AG20443 (cell line): ENCODE measurements at places on chromosomes 5 and 9.
A peak's percentile ranks its signal among the peaks of the same experiment; 100 is the strongest.

DNA sequence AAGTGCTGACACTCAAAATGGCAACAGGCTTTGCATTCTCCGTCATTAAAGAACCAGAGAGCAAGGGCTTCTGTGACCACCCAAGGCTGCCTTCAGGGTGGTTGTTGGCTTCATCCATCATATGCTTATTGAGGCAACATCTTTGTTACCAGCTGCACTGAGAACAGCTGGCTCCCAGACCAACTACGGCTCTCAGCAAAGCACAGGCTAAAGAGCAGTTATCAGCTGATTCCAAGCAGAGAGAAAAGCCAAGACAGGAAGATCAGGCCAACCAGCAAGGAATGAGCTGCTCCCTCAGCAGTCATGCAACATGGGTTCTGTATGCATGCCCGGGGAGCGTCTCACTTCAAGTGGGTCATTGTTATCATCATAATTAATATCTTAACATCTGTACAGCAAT lies 358.9 kb downstream of the ACTL7B start:
- DNase-seq, result peak; percentile 39

GRCh38 chr9:113930390-113930783 lies 54.3 kb downstream of the ZNF618 start:
- DNase-seq, result no peak

DNA sequence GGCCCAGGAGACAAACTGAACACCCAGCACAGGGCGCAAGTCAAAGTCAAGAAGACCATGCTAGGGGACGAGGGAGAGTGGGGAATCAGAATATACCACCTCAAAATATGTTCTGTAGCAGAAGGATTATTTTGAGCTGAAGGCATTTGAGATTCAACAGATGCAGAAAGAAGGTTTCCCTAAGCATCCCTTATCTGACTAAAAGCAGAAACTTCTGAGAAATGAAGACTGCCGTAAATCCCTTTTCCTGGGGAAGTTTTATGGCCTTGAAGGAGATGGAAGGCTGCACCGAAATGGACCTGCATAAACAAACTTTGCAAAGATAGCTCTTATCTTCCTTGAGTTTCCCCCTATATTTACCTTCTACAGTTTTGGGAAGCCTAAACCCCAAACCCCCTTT lies 72.8 kb downstream of the PTTG1 start:
- no peak for DNase-seq

- DNase-seq, result no peak
Measured at GRCh38 chr5:56871777-56872176, 37.6 kb upstream of the SETD9 start.

GRCh38 chr5:163552536-163552935 lies 47.1 kb downstream of the MAT2B start:
- no peak for DNase-seq

GRCh38 chr5:90967851-90968250 lies 409.3 kb downstream of the ADGRV1 start:
- no peak for DNase-seq

- no peak for DNase-seq
Measured at GRCh38 chr9:129380961-129381401, 202.9 kb upstream of the IER5L start.

DNA sequence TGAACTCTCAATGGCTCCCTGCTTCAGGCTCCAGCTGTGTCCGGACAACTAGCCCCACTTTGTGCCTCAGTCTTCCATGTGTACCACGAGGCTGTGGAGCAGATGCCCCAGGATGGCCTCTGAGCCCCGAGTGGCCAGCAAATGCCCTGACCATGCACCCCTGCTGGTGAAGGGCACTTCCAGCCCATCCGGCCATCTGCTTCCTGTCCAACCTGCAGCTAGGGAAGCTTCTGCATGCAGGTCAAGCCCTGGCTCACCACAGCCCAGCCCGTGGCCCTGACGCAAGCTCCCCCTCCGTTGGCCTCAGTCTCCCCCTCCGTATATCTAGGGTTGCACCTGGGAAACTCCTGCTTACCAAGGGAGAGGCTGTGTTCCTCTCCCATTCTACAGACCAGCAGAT lies 4.8 kb downstream of the NINJ1 start:
- no peak for DNase-seq

DNA sequence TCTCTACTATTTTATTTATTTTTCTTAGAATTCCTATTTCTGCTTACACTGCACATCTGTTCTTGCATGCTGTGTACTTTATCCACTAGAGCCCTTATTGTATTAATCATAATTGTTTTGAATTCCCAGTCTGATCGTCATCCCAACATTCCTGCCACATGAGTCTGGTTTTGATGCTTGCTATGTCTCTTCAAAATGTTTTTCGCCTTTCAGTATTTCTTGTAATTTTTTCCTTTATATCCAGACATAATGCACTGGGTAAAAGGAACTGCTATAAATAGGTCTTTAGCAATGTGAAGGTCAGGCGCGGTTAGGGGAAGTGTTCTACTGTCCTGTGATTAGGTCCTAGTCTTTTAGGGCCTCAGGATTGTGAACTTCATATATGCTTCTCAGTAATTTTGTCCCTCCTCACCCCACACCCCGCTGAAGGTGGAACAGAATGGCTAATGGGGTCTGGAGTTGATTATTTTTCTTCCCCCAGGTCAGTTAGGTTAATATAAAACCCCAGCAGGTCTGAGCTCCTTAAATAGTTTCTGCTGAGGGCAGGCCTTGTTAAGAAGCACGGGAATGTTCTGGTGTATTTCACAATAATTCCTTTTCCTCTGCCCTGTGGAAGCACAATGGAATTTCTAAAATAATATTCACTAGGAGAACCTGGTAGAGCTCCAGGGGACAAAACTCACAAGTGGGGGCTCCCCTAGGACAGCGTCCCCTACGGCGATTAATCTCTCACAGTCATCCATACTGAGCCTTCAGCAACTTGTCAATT lies 146.6 kb upstream of the TUT7 start:
- DNase-seq, result peak; percentile 62

DNA sequence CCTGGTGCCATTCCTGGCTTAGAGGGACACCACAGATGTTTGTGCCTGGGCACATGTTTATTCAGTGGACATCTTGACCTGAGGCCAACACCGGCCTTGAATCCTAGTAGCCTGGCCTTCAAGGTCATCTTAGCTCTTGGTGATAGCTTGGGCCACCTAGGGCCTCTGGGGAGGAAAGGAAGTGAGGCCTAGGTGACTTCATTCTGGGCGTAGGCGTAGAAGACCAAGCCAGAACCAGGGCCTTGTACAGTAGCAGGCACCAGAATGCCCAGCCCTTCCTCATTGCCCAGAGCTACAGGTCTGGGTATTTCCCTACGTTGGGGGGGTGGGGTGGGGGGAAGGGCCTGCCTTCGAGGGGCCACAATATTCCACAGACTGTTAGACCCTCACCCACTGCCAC lies 33.8 kb downstream of the WNK2 start:
- no peak for DNase-seq

- DNase-seq, result no peak
Measured at GRCh38 chr5:55364537-55365055, 56.8 kb downstream of the MTREX start.

DNA sequence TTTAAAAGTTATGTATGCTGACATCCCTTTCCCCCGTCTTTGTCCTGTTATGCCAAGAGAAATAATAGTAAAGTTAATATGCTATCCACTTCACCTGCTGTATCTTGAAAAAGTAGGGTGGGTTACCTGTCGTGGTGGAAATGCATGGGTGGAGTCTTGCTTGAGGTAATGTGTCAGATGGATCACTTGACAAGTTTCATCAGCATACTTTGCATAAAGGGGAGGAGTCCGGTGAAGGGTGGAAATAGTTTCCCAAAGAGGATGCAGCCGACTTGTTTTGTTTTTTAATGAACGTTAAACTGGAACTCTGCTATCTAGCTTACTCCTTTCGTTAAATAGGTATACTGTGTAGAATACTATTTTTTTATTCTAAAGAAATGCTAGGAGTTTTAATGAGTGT lies 9.0 kb upstream of the DMRT3 start:
- no peak for DNase-seq

GRCh38 chr5:124461941-124462340 lies 284.5 kb downstream of the ZNF608 start:
- DNase-seq, result no peak

- no peak for DNase-seq
Measured at GRCh38 chr5:53261245-53261644, 151.7 kb upstream of the MOCS2 start.

GRCh38 chr5:161009194-161009593 lies 157.2 kb upstream of the ATP10B start:
- DNase-seq, result no peak

DNA sequence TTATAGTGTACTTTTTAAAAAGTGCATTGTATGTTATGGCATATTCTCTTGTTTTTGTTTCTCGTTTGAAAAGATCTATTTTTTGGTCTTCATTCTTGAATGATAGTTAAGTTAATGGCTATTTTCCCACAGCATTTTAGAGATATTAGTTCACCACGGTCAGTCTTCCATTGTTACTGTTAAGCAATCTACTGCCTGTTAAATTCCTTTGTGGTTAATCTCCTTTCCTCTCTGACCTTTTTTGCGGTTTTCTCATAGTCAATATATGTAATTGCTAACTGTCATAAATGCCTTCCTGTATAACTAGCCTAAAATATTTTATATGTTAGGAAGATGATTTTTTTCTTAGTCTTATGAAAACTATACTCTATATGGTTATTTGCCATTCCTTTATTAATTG lies 250.8 kb upstream of the FBXL7 start:
- DNase-seq, result peak; percentile 50

- no peak for DNase-seq
Measured at GRCh38 chr5:177484902-177485549, 11.6 kb upstream of the DBN1 start.

GRCh38 chr5:31161781-31162181 lies 31.7 kb upstream of the CDH6 start:
- no peak for DNase-seq

DNA sequence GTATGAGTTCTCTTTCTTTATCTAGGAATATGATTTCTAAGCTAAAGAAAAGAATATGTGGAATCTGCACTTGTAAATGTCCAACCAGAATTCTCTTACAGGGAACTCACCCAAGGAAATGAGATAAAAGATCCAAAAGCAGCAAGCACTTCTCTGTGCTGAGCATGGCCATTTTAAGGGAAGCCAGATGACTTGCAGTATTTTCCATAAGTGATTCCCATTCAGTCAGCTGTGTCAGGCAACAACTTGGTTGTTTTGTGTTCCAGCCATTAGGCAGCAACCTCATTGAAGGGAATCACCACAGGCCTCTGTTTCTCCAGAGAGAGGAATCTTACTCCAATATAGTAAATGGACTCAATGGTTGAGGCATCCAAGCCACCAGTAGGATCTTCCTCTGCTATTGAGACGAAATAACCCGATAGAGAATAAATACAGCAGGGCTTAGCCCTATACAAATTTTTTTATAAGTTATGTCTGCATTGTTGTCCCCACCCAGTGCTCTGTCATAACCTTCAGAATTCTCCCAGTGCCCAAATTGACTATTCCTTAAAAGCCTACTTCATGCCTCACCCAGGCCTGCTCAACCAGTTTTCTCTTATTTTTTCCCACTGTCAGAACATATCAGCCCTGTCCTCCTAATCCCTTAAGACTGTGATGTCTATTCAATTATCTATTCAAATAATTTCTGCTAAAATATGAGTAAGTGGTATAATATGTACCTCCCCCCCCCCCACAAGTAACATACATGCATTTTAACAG lies 236.6 kb downstream of the PJA2 start:
- no peak for DNase-seq

- no peak for DNase-seq
Measured at GRCh38 chr9:109934136-109934856, 154.3 kb downstream of the PALM2AKAP2 start.

DNA sequence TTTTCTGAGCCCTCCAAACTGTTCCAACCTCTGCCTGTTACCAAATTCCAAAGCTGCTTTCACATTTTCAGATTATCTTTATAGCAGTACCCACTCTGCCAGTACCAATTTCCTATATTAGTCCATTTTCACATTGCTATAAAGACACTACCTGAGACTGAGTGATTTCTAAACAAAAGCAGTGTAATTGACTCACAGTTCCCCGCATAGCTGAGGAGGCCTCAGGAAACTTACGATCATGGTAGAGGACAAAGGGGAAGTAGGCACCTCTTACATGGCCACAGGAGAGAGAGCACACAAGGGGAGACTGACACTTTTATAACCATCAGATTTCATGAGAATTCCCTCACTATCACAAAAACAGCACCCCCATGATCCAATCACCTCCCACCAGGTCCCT lies 105.0 kb downstream of the DTWD2 start:
- DNase-seq, result no peak

DNA sequence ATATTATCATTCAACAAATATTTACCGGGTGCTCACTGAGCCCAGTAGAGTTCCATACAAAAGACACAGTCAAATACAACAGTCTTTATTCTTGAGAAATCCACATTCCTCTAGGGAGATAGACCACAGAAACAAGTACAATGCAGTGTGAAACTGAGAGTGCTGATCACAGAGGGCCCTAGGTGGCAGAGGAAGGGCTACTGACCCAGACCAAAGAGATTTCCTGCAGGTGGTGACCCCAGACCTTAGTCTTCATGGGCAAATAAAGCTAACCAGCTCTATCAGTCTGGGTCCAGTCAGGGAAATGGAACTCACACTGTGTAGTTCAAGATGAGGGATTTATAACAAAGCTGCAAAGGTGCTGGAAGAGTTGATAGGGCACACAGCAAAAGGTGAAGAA lies 110.4 kb upstream of the SLC27A6 start:
- no peak for DNase-seq

DNA sequence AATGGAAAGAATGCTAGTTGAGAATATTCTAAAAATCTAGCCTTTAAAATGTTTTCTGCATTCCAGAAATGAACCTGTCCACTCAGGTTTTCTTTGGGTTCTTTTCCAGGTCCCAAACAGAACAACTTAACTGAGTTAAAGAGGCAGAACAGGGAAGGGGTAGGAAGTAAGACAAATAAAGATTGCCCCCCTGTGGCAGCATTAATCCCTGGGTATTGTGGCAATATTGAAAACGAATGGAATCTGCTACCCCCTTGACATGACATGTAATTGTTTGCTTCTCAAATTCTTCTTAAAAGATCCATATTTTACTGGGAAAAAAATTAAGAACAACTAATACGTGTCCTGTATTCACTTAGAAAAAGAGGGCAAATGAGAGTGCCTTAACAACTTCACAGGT lies 9.3 kb upstream of the RBM22 start:
- DNase-seq, result no peak

- DNase-seq, result peak; percentile 37
Measured at GRCh38 chr5:149486726-149487635, 64.3 kb downstream of the CSNK1A1 start.

DNA sequence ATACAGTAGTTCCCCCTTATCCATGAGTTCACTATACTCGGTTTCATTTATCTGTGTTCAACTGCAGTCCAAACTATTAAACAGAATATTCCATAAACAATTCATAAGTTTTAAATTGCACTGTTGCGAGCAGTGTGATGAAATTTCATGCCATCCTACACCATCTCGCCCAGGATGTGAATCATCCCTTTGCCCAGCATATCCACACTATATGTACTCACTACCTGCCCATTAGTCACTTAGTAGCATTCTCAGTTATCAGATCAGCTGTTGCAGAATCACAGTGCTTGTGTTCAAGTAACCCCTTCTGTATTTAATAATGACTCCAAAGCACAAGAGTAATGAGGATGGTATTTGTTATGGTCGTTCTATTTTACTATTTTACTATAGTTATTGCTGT lies 51.5 kb downstream of the SHOC1 start:
- DNase-seq, result no peak
